ENCODE measurements at places on chromosomes 1 and 21. TPM values are rescaled to one million over a fixed set of nuclear protein-coding genes. Genes with fewer than 3 reads are reported as not detected.

FOXO6 gene
- 0.13 TPM for total RNA-seq

NDUFS2 gene
- 75.3 TPM for total RNA-seq

CCDC24 gene
- total RNA-seq = 3.0 TPM

HSD3B1 gene
- not detected for total RNA-seq

DNM3 gene
- total RNA-seq = 2.4 TPM
